ENCODE measurements at places on chromosomes 1 and 21.

GRCh38 chr1:239011382-239011781, 375.0 kb upstream of the CHRM3 start:
- no peak for DNase-seq

DNA sequence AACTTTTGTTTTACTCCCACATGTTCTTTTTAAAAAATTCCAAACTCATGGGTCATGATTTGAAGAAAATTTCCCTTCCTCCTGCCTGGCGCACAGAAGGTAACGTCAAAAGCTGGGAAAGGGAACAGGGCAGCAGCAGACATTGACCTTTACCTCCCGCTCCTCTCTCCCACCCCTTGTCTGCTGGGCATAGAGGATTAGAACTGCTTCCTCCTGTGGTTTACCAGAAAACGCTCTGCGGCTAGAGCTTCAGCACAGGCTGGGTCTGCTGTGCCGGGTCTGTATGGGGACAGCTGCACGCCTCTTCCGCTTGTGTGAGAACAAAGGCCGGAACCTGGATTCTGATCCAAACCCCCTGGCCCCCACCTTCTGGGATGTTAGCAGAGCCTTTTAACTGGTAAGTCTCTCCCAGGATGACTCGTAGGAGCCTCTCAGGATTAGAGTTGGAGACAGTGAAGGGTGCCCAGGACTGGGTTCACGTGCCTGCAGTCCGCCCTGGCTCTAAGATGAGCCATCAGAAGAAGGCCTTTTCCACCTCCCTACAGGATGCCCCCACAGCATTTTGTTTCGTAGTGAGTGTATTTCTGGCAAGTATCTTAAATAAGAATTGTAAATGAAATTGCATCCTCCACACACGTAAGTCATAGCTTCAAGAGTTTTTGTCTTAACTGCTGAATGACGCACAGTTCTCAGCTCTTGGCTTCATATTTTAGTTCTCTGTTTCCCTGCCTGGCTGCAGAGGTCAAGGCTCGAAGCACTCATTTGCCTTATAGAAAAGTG, 5.2 kb downstream of the H6PD start:
- peak; percentile 38 for DNase-seq

GRCh38 chr1:105686026-105686425, 1370.4 kb upstream of the PRMT6 start:
- DNase-seq, result no peak

DNA sequence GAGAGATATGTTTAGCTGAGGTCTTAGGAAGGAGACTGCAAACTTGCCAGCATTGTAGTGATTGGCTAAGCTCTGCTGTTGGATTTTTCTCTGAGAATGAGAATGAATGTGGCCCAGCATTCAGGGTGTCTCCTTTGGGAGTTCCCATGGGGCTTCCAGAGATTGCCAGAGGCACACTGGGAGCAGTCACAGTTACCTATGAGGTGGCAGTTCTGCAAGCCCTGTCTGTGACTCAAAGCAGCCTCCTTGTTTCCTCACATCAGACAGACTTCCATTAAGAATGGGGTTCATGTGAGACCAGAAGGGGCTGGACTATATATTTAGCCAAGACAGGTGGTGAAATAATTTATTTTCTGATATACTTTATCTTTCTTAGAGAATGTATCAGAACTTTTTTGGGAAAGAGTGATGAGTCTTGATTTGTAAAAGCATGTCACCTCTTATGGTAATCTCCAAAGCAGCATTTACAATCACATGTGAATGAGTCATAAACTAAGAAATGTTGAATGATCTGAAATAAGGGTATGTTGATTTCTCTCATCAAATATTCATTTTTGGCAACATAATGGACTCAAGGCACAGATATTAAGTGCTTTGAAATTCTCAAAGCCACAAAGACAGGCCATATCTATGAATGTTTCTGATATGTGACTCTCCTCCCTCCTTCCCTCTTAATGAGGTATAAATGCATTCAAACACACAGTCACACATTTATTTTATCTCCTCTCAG, 9.5 kb upstream of the SLC19A2 start:
- no peak for DNase-seq

DNA sequence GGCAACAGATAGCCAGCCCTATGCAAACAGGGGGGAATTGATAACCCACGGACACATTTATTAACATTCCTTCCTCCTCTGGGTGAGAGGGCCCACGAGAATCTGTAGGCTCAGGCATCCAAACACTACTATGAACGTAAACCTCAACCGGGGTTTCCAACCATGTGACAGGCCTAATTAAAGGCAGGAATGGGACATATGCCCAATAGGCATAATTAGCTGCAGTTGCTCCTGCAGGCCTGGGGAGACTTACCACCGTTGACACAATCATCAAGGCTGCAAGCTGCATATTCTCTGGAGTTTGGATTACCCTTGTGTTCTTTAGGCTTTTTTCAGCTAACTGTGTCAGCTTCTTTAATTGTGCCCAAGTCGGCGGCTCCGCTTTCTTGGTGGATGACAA, 22.2 kb upstream of the GBP1 start:
- DNase-seq, result no peak

DNA sequence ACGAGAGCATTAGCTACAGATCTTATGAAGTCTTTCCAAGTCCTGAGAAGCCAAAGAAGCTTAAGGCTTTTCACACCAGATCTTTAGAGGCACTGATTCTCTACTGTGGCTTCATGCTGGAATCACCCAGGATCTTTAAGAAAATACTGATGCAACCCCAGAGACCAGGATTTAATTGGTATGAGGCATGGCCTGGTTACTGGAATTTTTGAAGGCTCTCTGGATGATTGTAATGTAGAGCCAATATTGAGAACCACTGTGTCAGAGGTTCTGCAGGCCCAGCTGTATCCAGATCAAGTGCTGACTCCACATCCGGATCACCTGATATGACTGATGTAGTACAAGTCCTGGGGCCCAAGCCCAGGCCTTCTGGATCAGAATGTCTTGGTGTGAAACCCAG, 105.7 kb downstream of the PLPPR5 start:
- no peak for DNase-seq

- no peak for DNase-seq
These were observed 64.8 kb downstream of the NAV1 start for GRCh38 chr1:201603613-201604232.

DNA sequence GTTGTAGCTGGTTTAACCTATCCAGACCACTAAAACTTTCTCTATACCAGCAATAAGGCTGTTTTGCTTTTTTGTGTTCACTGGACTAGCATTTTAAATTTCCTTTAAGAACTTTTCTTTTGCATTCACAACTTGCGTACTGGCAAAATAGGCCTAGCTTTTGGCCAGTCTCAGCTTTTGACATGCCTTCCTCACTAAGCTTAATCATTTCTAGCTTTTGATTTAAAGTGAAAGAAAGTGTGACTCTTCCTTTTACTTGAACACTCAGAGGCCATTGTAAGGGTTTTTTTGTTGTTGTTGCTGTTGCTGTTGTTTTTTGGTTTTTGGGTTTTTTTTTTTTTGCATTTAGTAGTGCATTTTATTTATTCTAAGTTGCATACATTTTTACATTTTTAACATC, 15.2 kb downstream of the RPAP2 start:
- no peak for DNase-seq

DNA sequence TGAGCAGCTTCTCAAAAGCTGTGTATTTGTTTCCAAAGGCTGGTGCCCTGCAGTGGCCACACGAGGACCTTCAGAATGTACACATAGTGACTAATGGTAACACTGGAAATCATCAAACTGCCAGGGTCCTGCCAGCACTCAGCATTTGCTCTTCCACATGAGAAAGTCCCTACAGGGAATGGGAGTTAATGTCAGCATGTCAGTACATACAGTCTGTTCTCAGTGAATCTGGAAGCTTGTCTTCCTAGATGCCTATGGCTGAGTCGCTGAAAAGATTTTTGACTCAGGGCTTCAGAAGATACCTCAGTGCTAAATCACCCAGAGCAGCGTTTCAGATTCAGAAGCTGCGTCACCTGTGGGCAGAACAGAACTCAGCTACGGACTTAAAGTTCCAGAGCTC, 108.2 kb downstream of the CDC7 start:
- DNase-seq, result no peak

GRCh38 chr21:32131164-32131563, 147.7 kb downstream of the MIS18A start:
- no peak for DNase-seq

DNA sequence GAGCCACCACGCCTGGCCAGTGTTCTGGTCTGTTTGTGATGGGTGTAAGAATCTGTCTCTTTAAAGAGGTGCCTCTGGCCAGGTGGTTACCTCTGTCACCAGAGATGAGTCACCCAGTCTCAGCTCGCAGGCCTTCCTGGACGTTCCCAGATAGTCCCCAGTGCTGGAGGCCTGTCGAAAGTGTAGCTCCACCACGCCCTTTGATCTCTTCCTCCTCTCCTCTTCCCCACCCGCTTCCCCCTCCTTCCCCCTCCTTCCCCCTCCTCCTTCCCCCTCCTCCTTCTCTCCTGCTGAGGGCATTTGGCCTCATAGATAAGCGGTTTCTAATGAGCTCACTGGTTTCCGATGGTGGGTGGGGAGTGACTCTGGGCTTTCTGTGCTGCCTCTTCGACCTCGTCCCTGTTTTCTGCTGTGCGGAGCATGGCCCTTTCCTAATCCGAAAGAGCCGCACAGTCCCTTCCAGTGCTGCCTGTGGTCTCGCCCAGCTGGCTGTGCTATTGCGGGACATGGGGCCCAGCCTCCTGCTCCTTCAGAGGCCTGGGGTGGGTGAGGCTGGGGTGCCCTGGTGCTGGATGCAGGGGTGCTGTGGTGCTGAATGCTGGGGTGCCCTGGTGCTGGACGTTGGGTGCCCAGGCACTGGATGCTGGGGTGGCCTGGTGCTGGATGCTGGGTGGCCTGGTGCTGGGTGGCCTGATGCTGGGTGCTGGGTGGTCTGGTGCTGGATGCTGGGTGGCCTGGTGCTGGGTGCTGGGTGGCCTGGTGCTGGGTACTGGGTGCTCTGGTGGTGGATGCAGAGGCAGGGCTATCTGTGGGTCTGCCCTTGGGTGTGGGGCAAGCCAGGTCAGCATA, 19.2 kb downstream of the AGPAT3 start:
- DNase-seq, result no peak

GRCh38 chr1:192003295-192004077, 154.8 kb upstream of the RGS18 start:
- no peak for DNase-seq

- no peak for DNase-seq
These were observed 44.5 kb upstream of the TRIM45 start for GRCh38 chr1:117166076-117166475.

DNA sequence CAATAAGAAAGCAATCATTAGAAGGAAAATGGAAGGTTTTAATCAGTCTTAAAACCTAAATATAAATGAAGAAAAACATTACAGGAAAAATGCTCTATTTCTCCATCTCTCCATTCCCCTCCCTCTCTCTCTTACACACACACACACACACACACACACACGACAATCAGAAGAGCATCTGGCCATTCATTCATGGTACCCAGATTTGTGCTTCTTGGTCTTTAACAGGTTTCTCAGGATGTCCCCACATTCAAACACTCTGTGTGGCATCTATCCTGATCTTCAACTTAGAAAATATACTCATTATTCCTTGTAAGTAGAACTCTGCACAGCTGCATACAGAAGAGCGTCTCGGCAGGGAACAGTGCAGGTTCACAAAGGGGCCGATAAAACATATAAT, 779 bp downstream of the LRRC40 start:
- no peak for DNase-seq

DNA sequence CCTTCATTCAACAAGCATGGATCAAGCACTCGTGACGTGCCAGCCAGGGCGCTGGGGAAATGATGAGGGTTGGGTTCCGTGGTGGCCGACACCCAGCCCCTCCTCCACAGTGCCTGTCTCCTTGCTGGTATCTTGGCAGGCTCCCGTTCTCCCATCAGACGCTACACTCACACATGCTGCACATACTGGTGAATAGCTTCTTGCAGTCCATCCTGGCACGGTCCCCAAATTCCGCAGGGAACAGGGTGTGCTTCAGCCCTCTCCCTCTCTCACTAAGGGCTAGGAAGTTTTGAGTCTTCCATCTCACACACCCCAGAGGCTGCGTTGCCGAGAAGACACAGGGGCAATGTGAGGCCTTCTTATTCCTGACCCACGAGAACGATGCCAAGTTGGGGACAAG, 10.1 kb upstream of the MEF2D start:
- DNase-seq, result no peak

GRCh38 chr1:90925928-90926869, 95.6 kb downstream of the ZNF644 start:
- DNase-seq, result no peak

GRCh38 chr21:42248783-42249597, 30.1 kb downstream of the ABCG1 start:
- no peak for DNase-seq

- no peak for DNase-seq
These were observed 157.2 kb upstream of the UBE2U start for GRCh38 chr1:64046243-64046642.

- no peak for DNase-seq
These were observed 65.9 kb upstream of the L1TD1 start for GRCh38 chr1:62128745-62129144.

DNA sequence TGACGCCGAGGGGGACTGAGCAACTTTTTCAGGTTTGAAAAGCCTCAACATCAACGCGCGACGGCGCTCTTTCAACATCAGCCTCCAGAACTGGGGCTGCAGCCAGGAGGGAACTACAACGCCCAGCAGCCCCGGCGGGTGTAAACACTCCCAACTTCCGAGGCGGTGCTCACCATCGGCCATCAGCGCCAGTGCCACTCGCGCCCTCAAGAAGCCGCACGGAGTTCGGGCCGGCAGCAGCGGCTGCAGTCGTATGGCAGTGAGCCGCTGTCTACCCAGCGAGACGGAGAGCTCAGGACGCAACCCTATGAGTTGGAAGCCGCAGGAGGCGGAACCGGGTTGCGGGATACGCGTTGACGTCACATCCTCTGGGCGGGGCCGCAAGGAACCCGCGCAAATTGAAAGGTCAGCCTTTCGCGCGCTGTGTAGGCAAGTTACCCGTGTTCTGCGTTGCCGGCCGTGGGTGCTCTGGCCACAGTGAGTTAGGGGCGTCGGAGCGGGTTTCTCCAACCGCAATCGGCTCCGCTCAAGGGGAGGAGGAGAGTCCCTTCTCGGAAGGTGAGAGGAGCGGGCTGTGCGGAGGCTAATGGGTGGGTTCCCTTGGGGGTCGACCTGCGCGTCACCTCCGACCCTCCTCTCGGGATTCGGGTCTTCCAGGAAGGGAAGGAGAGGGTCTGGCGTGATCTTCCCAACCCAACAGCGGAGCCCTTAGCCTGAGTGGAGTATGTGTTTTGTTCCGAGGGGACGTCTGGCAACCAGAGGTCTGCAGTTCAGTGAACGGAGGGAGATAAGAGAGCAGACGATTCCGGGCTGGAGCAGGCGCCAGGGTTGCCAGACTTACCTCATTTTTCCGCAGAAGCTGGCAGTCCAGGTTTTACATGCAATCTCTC, at the start of gene EXO1:
Gene EXO1, plus strand, starts transcription at position 409 of the 890 bp plus-strand sequence. CDS start 2,222 bp downstream, outside the sequence.
- DNase-seq, result peak; percentile 84

DNA sequence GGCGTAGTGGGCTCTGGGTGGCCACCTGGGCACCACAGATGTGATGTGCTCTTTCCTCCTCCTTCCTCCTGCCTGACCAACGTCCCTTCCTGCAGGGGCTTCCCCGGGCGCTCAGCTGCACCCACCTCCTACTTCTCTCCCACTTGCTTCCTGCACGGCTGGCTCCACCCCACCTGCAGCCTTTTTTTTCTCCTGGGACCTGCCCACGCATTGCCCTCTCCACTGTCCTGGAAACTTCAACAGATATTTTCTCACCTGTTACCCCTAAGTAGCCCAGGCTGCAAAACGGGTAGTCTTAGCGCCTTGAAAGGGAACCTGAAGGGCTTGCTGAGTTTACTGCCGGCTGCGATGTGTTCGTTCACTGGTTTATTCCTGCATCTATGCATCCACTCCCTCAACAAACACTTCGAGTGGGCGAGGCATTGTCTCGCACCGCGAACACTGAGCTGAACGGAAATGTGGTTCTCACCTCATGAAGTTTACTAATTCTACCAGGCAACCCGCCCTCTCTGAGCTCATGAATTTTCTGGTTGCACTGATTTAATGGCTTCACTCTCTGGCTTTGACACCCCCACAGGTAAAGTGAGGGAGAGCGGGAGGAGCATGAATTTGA, 23.6 kb downstream of the ZBTB18 start:
- DNase-seq, result peak; percentile 44

All from stimulated activated CD4-positive, alpha-beta T cell treated with anti-CD3 and anti-CD28 coated beads, Interleukin-15, amount 100 ng/mL, for 48 hours (primary cell).